ENCODE measurements at places on chromosomes 16 and 17. TPM values are rescaled to one million over a fixed set of nuclear protein-coding genes. Genes with fewer than 3 reads are reported as not detected.

- no peak for DNase-seq
Measured at GRCh38 chr16:83995754-83996153, 27.7 kb downstream of the NECAB2 start.

DNA sequence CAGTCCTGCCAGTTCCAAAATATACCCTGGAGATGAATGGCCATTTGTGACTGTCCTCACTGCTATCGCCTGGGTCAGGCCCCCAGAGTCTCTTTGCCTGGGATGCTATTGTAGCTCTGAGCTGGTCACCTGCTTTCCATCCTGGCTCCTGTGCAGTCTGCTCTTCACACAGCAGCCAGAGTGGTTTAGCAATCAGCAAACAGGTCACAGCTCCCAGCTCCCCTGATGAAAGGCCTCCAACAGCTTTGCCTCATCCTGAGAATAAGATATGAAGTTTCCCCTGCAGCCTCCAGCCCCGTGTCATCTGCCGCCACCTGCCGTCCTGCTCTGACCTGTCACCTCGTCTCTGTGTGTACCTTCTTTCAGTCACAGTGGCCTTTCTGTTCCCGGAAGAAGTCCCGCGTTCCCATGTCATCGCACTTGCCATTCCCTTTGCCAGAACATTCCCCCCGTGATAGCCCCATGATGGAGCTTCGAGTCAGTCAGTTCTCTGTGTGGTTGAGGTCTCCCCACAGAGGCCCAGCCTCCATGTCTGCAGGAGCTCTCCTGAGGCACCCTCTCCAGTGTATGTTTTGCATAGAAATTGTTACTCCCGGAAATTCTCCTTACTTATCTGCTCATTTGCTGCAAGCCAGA, 281.5 kb downstream of the SNX29 start:
- peak; percentile 84 for DNase-seq

DNA sequence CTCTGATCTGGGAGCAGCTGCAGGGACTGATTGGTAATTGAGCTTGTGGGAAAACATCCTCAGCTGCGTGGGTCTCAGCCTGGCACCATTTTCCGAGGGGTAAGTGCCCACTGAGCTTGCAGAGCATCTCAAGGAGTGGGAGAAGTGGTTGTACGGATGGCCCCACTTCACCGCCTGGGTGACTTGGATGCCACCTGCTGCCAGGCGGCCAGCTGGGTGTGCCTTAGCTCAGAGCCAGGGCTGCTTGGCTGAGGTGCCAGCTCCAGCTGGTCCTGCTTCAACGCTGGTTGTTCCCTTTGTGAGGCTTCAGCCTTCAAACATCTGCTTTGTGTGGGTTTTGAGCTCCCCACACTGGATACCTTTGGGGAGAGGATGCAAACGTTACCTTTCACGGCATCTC, 482.7 kb upstream of the EEF2KMT start:
- DNase-seq, result no peak

DNA sequence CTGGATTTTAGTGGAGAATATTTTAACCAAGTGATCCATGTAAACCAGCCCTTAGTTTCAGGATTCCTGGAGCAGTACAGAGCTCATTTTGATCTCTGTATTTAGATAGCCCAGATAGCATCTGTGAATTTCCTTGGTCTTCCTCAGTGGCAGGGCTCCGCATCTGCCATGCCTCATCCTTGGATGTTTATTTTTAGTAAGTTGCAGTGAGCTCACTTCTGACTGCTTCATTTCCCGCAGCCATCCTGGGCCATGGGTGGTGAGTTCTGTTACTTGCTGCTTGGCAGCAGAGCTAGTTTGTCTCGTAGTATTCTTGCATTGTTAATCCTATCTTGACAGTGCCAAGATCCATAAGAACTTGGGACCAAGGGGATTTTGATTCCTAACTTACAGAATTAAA, 33.7 kb downstream of the IST1 start:
- DNase-seq, result no peak

DNA sequence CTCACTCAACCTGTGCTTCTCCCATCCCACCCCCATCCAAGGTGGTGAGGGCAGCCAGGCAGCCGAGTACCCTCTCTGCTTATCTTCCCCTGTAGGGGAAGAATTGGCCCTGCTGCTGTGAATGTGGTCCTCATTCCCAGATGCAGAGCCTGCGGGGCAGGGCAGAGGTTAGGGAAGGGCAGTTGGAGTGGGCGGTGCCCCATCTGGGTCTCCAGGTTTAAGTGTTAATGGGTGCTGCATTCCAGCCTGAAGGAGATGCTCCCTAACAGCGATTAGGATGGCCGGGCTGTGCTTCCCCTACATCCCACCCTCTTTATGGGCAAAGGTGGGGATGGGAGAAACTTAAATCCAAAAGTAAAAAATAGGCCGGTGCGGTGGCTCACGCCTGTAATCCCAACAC, 12.1 kb downstream of the TMEM95 start:
- no peak for DNase-seq

DNA sequence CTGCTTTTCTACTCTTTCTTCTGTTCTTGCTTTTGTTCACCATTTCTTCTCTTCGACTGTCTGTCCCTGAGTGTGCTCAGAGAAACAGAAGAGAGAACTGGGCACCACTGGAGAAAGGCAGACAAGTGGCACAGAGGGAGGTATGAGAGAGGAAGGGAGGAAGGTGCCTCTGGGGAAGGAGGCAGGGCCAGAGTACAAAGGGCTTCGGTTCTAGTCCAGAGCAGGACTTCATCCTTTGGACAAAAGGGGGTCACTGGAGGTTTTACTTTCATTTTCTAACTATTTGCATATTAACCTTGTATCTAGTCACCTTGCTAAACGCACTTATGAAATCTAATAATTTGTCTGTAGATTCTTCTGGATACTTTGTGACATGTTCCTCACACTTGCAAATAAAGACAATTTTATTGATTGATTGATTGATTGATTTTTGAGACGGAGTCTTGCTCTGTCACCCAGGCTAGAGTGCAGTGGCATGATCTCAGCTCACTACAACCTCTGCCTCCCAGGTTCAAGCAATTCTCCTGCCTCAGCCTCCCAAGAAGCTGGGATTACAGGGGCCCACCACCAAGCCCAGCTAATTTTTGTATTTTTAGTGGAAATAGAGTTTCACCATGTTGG, 13.5 kb downstream of the ITGB4 start:
- no peak for DNase-seq

- no peak for DNase-seq
Measured at GRCh38 chr17:62098623-62099231, 33.6 kb upstream of the MED13 start.

DNA sequence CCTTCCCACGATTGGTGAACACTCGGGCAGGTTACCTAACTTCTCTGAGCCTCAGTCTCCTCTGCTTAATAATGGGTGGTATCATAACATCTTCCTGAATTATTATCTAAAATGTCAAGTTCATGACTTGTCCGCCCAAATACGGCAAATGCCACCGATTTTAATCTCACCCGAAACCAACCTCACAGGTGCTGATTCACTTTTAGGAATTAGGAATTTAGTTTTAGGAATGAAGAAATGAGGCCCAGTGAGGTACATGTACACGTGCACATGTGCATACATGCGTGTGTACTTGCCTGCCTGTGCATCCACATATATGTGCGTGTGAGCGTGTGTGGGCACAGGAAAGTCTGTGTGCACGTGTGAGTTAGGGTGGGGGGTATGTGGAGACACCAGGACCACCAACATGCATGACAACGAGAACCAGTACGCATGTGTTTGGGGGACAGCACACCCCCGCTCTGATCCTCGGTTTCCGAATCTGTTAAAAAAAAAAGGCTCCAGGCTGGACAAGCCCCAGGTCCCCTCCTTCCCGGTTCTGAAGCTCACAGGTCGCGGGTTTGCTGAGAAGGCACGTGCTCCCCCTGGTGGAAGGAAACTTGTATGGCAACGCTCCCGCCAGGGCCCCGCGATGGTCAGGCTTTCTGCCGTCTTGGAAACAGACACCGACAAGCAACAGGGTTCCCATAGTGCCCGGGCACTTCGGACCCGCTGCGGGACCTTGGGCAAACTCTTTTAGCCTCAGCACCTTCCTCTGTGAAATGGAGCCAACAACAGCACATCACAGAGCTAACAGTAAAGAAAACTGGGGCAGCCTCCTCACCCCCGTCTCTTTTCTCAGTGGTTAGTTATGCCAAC, 219.2 kb downstream of the RBFOX3 start:
- peak; percentile 68 for DNase-seq

GRCh38 chr17:72693151-72693878, 399.2 kb downstream of the SLC39A11 start:
- DNase-seq, result no peak

- DNase-seq, result no peak
Measured at GRCh38 chr16:85566561-85567100, 46.5 kb upstream of the GSE1 start.

DNA sequence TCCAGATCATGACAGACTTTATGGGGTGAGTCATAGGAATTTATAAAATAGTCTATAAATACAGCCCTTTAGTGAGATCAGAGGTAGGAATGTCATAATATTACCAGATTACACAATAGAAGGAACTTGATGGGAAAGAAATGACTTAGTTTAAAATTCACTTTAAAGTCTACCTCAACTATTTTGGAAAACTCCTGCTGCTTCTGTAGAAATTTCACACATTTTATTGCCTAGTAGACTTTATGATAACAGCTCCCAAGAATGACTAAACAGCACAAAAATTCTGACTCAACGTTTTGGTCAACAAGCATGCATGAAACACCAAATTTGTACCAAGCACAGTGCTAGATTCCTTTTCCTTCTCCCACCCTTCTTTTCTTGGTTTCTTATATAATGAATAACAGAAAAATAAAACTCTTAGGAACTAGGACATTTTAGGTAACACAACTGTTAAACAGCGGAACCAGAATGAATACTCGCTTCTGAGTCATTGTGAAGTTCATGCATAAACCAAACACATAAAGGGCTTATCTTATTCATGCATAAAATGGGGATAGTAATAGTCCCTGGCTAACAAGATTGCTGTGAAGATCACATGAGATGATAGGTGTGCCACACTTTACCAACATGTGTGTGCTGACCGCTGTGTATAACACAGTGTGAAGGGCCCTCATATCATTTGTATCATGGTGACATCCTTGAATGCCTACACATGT, 243.9 kb downstream of the CDH8 start:
- no peak for DNase-seq

- DNase-seq, result no peak
Measured at GRCh38 chr17:80529104-80529903, 15.3 kb upstream of the RPTOR start.

DNA sequence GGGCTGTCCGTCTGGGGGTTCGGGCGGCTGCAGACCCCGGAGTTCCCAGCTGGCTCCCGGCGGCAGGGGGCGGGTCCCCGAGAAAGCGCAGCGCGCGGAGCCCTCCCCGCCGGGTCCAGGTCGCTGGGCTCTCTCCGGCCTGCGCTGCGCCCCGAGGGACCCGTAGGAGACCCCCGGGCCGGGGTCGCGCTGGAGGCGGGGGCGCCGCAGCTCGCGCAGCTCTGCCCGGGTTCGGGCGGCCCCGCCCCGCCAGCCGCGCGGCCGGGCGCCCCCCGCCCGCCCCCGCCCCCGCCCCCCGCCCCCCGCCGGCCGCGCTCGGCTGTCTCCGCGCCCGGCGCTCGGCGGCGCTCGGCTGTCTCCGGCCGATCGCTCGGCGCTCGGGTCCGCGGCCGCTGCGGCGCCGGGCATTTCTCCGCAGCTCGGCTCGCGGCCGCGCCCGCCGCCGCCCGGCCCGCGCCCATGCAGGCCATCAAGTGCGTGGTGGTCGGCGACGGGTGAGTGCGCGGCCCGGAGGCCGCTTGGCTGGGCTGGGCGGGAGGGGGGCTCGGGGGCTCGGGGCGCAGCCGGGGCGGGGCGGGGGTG, at the start of gene RAC3:
Gene RAC3 (plus strand): TSS at position 376 of the 582 bp plus-strand sequence. CDS start 84 bp downstream, at position 460.
- DNase-seq, result no peak

- DNase-seq, result no peak
Measured at GRCh38 chr16:55555436-55555835, 11.0 kb upstream of the CAPNS2 start.

GRCh38 chr17:15475631-15476354, 8.4 kb upstream of the CDRT4 start:
- no peak for DNase-seq

DNA sequence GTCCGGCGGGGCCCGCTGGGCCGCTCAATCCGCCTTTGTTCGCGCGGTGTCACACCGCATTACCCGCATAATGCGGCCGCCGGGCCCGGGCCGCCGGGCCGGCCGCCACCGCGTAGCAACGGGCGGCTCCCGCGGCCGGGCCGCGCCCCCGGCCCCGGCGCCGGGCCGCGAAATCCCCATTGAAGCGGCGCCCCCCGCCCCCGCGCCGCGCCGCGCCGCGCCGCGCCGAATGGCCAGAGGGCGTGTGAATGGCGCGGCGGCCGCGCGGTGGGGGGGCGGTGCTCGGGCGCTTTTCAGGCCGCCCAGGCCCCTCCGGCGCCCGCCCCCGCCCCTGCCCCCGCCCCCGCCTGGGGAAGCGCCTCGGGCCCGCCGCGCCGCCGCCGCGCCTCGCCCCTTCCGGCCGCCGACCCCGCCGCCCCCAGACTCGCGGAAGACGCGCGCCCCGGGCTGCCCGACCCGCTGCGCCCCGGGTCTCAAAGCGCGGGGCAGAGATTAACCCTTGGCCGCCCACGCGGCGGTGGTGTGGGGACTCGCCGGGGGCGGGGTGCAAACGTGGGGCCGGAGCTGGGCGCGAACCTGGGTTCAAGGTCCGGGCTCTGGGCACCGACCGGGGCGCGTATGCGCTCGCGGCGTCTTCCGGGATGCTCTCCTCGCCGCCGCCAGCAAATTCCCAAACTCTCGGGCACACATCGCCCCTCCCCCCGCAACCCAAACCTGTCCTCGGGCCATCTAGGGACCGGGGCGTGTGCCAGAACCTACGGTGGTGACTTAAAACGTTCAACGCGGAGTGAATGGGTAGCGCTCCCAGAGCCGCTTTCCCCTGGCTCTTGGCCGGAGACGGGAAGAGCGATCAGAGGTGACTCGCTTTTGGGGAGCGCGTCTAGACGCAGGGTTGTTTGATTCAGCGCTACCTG, 46.7 kb downstream of the WNT3 start:
- DNase-seq, result peak; percentile 86

GRCh38 chr17:67879662-67880061, 54.4 kb downstream of the BPTF start:
- DNase-seq, result no peak

DNA sequence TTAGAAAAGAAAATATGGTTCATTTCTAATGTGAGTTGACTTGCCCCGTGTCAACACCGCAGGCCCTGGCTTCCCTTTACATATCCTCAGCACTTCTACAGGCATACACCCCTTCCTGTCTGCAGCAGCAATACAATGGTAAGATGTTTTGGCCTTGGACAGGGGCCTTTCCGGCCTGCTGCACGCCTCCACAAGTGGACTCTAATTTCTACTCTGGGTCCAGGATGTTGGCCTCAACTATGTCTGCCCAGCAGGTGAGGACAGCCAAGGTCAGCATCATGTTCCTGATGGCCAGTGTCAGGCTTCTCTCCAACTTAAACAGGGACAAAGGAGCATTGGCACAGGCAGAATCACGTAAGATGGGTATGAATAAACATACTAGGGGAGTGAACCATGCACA, 11.0 kb downstream of the C17orf67 start:
- peak; percentile 90 for DNase-seq

- no peak for DNase-seq
Measured at GRCh38 chr17:63842173-63842539, 329 bp downstream of the SMARCD2 start.

- DNase-seq, result no peak
Measured at GRCh38 chr17:61208301-61209105, 191.1 kb upstream of the TBX2 start.

ODAD4 gene
- total RNA-seq, result 0.30 TPM

KRT10 gene
- total RNA-seq, result 12.2 TPM

RNF151 gene
- not detected for total RNA-seq

CACNG3 gene
- not detected for total RNA-seq

C16orf46 gene
- 2.0 TPM for total RNA-seq

ZPBP2 gene
- not detected for total RNA-seq

C1QTNF1 gene
- total RNA-seq, result 15.5 TPM

TLCD3B gene
- total RNA-seq, result 0.13 TPM

SCN4A gene
- total RNA-seq, result 0.10 TPM

Measured in left lobe of liver (tissue), 2 donors.